ENCODE measurements at places on chromosomes 5 and 9.

DNA sequence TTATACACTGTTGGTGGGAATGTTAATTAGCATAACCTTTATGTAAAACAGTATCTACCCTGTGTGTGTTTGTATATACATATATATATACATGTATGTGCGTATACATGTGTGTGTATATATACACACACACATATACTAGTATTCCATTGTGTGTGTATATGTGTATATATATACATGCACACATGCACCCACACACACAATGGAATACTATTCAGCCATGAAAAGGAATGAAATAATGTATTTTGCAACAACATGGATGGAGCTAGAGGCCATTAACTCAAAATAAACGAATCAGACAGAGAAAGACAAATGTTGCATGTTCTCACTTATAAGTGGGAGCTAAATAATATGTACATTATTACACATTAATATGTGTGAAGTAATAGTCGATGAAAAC is 17.6 kb upstream of the SAP30L start:
- DNase-seq: no peak

GRCh38 chr9:69195668-69196067 is 21.6 kb downstream of the TJP2 start:
- DNase-seq: no peak

DNA sequence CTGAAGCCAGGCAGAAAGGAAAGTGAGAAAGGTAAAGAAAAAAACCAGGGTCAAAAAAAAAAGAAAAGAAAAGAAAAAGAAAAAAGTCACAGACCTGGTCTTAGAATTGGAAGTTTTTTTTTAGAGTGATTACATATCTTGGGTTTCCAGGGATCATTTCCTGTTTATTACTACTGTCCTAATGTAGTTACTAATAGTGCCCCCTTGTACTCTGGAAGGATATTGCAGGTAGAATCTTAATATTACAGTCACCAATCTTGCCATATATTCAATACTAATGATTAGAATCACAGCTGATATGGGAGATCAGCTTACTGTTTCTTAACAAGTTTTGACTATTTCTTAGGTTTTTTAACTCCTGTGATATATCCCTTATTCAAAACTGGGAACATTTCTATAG is 543.2 kb upstream of the CDH6 start:
- DNase-seq: no peak

DNA sequence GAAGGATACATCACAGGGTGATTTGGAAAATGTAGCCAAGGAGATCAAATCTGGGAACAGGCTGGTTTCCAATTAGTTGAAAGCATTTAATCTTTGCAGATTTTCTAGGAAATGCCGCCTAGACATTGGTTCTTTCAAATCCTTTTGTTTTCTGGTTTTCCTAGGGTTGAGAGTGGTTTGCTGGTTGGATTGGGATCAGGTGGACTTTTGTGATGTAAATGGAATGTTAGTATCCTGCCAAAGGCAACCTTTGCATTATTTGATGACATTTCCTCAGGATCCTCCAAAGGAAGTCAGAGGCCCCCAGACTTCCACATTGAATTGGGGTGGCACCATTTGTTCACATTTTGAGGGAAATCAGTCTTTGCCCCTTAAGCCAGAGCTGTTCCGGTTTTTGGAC is 245.5 kb upstream of the RPS23 start:
- DNase-seq: no peak

DNA sequence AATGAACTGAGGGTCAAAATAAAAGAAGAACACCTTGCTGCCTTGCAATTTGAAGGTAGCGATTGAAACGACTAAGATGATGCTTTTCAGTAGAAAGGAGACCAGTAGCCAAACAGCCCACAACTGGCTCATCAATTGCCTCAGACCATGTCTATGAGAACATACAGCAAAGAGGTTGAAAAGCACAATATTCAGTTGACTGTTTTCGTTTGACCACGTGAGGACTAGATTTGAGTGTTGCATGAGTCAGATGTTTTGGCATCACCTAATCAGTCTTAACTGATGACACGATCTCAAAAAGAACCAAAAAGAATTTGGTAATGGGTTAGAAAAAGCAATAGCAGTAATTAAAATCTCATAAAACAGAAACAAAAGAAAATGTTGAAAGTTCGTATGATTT is 82.7 kb upstream of the IL7R start:
- no peak for DNase-seq

DNA sequence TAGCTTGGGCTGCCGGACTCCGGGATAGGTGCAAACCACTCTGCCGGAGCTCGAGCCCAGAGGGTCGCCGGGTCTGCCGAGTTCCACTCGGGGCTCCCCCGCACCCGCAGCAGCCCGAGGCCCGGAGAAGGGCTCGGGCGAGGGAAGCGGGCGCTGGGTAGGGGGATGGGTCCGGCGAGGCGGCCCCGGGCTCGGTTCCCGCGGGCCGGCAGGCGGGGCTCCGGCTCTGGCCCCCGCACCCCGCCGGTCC is 507 bp downstream of the RICTOR start:
- no peak for DNase-seq

- no peak for DNase-seq
These were observed 103.5 kb downstream of the GLIS3 start for GRCh38 chr9:4196376-4196775.

- no peak for DNase-seq
These were observed 134.1 kb downstream of the ROR2 start for GRCh38 chr9:91815896-91816295.

- no peak for DNase-seq
These were observed 684 bp upstream of the JMY start for GRCh38 chr5:79235261-79235633.

DNA sequence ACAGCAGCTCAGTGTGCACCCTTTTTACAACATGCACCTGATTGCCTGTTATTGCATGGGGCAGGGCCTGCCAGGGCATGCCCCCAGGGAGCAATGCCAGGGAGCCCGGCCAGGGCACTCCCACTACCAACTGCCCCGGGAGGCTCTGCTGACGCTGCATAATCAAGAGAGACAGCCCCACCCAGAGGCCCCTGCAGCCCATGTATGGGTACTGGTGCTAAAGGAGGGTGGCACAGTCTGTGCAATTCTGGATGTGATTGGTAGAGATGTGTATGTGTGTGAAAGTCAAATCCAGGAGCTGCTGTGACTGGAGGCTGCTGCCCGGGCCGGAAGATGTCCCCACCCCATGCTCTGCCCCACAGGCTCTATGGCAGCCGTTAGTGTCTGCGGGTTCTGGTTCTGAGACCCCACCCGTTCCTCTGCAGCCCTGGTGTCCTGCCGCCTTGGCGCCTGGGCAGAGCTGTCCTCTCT is 3.9 kb upstream of the NEURL1B start:
- DNase-seq: no peak

DNA sequence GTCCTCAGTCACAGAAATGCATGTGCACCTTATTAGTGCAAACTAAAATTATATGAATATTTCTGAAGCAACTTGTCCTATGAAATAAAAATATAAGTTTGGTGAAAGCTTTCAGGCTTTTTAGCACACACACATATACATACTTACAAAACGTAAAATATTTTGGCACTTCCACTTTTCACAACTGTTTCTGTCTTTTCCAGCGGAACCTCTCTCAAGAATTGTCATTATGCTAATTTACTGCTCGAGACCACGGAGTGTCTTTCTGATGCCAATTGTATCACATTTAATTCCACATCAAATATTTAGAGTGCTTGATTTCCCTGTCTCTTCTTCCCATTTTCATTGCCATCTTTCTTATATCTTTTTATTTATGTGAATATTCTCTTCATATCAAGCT is 100.4 kb downstream of the MEF2C start:
- DNase-seq: no peak

DNA sequence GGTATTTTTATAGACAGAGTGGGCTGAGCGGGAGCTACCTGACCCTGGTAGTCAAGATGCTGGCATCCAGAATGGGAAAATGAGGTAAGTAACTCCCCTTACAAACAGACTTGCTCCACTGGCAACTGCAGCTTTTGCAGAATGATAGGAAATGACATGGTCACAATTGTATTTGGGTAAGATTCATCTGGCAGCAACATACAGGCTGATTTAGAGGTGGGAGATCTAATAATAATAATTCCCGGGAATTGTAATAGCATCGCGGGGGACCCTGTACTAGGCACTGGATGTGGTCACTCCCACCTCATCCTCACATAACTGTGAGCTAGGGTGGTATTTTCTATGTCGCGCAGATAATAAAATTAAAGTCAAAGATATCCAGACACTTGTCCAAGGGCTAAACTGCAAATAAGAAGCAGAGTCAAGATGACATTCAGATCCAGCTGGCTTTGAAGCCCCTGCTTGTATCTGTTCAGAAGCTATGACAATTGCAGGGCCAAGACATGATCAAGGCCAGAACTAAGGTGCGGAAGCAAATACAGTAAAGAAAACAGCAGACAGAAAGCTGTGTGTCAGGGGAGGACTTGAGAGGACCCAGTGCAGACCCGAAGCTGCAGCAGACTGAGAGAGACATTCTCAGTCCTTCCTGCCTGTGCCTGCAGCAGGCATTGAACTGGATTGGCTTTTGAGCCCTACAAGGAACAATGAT is 507.2 kb downstream of the BNC2 start:
- no peak for DNase-seq

- DNase-seq: no peak
These were observed 21.4 kb downstream of the GLRA1 start for GRCh38 chr5:151903243-151903653.

- DNase-seq: no peak
These were observed 25.4 kb downstream of the FBXO10 start for GRCh38 chr9:37550781-37551180.

DNA sequence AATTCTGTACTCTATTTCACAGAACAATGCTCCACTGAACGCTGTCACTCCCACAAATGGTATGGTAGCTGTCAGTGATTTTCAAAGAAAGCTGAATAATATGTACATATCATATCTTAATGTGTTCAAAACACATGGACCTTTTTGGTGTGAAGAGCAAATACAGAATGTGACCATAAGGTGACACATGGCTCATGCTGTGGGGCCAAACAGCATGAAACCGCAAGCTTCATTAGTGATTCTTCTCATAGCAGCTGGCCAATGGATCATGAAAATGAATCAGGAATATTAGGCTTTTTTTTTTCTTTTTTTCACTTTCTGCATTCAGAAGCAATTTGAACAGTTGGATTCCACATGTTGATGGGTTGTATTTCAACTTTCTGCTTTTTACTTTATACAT is 54.9 kb upstream of the CDH9 start:
- DNase-seq: no peak

DNA sequence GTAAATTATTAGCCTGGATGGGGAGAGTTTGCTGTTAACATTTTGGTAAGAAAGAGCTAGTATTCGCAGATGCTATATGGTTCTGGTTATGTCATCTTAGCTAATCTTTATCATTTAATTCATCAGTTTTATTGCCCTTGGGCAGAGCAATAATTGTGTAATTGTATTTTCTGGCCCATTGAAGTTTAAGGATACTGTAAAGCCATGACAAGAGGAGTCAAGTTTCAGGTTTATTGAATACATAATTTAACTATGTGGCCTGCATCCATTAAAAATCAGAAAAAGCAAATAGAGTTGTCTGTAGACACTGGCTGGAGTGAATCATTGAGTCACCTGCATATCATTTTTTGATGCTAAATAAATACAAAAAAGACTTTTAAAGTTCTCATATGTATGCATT is 255.8 kb downstream of the PRELID2 start:
- no peak for DNase-seq

GRCh38 chr5:150057996-150058395 is 28.4 kb downstream of the CSF1R start:
- no peak for DNase-seq

DNA sequence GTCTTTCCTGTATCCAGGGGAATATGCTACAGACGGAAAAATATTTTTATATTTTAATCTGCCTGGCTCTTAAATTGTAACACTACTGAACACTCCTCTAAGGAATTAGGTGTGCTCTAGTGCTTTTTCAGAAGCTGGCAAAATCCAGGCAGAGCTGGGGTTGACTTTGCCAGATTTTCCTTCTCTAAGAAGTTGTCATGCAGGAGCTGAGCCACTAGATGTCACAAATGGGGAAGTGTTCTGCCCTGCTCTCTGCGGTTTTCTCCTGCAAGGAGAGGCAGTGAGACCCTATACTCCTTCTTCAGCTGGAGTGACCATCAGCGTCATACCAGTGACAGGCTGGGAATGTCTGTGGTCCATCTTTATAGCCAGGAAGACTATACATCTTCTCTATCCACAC is 112.5 kb downstream of the HAPLN1 start:
- DNase-seq: no peak

DNA sequence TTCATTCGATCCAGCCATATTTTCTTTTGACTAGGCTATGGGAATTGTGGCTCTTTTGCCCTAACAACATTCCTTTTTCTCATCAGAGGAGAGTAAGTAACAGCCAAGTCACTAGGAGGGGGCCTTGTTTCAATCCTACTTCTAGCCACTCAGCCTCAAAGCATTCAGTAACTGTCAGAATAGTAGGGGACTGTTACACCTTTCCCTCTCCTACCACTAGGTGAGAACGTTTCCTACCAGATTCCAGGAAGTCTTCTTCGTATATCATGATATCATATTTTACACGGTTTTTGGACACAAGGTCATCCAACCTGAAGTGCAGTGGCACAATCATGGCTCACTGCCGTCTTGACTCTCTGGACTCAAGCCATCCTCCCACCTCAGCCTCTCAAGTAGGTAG is 171.3 kb upstream of the CDH12 start:
- no peak for DNase-seq

DNA sequence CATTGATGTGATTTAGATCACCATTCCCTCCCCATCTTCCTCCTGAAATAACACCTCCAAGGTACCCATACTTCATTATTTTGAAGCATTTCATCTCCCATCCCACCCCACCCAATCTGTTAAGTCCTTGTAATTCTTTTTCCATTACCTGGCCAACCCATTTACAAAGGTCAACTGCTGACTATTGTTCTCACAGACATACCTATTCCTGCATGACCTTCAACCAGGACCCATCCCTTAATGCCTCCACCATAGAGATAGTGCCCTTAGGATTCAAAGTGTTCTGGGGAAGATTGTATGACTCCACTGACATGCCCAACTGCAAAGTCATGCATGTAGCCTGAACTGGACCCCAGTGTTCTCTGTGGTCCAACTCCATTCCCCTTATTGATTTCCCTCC is 91.2 kb downstream of the NLN start:
- no peak for DNase-seq

Data from stimulated activated CD8-positive, alpha-beta memory T cell treated with anti-CD3 and anti-CD28 coated beads, Interleukin-7, amount 100 ng/mL, for 48 hours (primary cell).